ENCODE measurements at places on chromosomes 1 and 21.
A peak's percentile ranks its signal among the peaks of the same experiment; 100 is the strongest.

GRCh38 chr1:156760092-156760795 is 7.1 kb upstream of the PRCC start:
- DNase-seq: no peak

GRCh38 chr21:38293113-38293512 is 36.3 kb downstream of the KCNJ15 start:
- DNase-seq: no peak

- no peak for DNase-seq
Measured at GRCh38 chr21:42670884-42671283, 17.5 kb downstream of the PDE9A start.

- DNase-seq: no peak
Measured at GRCh38 chr1:173100476-173101107, 49.9 kb upstream of the TNFSF18 start.

GRCh38 chr1:48552420-48552819 is 80.4 kb upstream of the SPATA6 start:
- no peak for DNase-seq

GRCh38 chr1:22711591-22712501 is 1.2 kb downstream of the EPHB2 start:
- no peak for DNase-seq

GRCh38 chr1:54009406-54009805 is 8.6 kb downstream of the LDLRAD1 start:
- DNase-seq: no peak

DNA sequence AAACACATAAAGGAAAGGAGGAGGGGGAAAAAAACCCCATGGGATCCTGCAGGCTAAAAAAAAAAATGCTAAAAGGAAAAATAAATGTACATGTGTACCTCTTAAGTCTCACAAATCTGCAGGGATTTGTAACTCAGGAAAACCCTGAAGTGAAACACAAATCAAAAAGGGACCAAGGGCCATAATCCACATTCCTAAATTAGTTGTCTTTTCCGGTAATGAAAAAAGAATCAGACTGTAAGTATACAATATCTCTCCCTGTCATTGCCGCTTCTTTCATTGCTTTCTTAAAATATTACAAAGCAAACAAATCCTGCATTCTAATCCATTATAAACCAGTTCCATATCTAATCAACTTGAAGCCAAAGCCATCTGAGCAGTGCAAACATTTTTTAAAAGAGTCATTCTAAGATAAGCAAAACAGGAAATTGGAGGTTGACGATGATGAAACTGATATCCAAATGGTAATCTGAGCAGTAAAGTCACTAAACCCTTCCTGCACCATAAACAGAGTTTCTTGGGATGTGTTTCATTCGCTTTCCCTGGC is 58.7 kb upstream of the SIM2 start:
- no peak for DNase-seq

GRCh38 chr1:79594121-79594698 is 587.7 kb upstream of the ADGRL4 start:
- no peak for DNase-seq

DNA sequence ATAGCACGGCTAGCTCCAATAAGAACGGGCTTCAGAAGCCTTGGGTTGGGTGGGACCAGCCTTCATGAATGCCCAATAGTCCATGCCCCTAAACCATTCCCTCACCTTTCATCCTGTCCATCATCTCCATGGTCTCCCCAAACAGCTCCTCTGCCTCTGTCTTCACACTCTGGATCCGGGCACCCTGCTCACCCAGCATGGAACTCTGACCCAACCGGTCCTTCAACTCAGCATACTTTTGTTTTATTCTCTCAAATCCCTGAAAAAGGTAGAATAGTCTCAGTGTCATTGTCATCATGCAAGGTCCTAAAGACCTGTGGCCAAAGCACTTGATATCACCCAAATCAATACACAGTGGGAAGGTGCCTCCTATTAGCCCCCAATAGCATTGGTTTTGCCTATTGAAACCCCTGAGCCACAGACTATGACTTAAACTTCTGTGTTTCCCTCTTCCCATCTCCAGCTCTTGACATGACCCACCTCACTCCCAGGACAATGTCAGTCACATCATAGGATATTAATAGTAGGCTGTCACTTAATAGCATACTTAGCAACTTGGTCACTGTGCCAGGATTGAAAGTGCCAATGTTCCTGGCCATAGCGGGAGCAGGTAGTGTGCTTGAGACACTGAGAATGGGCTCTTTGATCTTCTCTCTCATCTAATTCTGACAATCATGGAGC is 33.0 kb downstream of the CAMK1G start:
- DNase-seq: no peak

- no peak for DNase-seq
Measured at GRCh38 chr1:25482211-25482610, 51.5 kb downstream of the MACO1 start.

- peak; percentile 53 for DNase-seq
Measured at GRCh38 chr1:39919545-39919944, 17.8 kb upstream of the MYCL start.

GRCh38 chr1:235954306-235955283 is 87.9 kb upstream of the LYST start:
- peak; percentile 46 for DNase-seq

DNA sequence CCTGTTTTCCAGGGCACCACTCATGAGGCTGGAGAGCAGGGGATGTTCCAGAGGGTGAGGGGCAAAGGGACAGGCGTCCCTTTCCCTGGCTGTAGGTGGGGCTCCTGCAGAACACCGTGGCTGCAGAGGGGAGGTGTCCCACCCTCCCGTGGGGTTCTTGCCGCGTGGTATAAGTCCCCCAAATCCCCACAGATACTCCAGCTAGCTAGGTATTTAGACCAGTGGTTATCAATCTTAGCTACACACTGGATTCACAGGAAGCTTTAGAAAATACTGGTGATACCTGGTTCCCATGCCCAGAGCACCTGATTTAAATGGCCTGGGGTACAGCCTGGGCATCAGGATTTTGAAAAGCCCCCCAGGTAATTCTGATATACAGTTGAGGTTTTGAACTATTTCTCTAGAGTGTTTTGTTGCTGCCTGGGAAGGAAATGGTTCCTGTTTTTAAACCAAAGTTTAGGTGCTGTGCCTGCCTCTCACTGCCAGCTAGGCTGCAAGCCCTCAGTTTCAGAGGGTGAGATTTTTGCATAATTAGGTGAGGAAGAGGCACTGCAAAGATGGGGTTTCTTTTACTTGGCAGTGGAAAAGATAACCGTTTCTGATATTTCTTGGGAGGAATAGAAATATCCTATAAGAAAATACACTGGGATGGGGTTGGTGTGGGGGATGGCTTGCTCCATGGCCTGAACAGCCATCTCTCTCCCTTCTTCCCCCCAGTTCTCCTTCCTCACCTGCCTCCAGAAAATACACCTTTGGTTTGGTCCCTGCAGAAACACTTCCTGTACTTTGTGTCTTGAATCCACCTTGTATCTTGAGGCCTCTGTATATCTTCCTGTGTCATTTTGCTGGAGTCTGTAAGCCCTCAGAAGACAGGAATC is 51.7 kb downstream of the RASSF5 start:
- DNase-seq: no peak

DNA sequence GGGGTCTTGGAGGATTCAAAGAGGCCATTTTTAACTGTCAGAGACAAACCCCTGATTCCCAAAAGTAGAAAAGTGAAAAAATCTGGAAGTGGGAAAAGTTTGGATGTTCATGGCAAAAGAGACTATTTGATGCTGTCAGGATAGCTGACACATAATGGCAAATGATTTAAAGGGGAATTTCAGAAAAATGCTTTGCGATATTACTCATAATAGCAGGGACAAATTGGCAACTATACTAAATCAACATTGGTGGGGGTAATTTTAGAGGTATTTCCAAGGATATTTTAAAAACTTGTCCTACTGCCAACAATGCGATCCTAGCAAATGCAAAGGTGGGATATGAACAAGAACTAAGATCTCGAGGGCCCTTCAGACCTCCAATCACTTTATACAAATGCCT is 5.3 kb upstream of the GSTM4 start:
- DNase-seq: no peak

GRCh38 chr1:18721041-18721440 is 90.4 kb downstream of the PAX7 start:
- DNase-seq: no peak

GRCh38 chr1:241533326-241534115 is 1.3 kb downstream of the KMO start:
- DNase-seq: no peak

- no peak for DNase-seq
Measured at GRCh38 chr1:81192647-81193642, 607.8 kb upstream of the ADGRL2 start.

- no peak for DNase-seq
Measured at GRCh38 chr1:171792656-171793369, 11.4 kb downstream of the METTL13 start.

GRCh38 chr21:17585875-17586450 is 26.7 kb downstream of the BTG3 start:
- DNase-seq: peak; percentile 29

- DNase-seq: no peak
Measured at GRCh38 chr21:15466329-15466728, 263.5 kb upstream of the USP25 start.

DNA sequence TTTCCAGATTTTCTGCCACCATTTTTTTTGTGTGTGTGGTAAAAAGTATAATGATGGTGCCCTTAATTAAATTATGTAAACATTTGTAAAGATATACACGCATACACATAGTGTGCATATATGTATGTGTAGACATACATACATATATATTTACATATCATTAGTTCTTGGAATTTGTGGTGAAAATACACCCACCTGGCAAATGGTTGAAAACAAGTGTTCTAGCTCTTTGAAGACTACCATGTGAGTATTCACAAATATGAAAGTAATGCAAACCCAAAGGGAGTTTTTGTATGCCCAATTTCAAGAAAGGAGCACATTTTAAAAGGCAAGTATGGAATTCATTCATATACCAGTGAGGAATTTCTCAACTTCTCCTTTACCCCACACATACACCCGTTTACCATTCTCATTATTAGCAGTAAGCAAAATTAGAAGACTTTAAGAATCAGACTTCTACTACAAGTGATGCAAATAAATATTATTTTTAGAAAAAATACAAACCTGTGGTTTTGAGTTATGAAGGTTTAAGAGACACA is 8.0 kb downstream of the RABGAP1L start:
- no peak for DNase-seq

- no peak for DNase-seq
Measured at GRCh38 chr21:42125571-42126544, 54.7 kb downstream of the UMODL1 start.

GRCh38 chr1:155472491-155473083 is 90.0 kb downstream of the ASH1L start:
- no peak for DNase-seq

DNA sequence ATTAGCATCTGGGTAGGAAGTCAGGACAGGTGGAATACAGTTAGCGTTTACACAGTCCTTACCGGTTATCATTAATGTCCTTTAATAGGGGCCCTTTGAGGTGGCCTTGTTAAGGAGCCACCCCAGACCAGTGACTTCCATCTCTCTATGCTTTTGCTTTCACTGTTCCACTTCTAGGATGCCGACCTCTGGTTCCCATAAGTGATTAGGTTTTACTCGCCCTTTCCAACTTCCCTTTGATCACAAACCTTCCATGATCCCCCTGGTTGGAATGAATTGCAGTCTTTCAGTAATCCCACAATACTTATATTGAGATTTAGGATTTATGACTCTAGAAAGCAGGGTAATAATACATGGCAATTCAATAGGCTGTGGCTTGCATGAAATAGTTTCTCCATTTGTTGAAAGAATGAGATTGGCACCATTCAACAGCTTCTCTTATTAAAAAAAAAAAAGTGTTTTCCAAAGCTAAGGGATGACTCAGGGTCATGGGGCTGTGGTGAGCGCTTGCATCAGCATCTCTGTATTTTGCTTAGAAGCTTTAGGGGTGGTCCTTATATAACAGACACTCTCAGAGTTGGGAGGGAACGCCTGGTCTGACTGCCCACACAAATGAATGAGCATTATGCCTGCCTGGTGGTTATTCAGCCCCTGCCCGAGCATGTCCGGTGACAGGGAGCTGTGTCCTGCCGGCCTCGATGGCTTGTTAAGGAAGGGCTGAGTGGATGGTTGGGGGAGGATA is 110.5 kb downstream of the CNIH3 start:
- no peak for DNase-seq

- no peak for DNase-seq
Measured at GRCh38 chr1:185934476-185935189, 200.4 kb downstream of the HMCN1 start.

- no peak for DNase-seq
Measured at GRCh38 chr1:194164755-194165154, 978.3 kb upstream of the B3GALT2 start.

DNA sequence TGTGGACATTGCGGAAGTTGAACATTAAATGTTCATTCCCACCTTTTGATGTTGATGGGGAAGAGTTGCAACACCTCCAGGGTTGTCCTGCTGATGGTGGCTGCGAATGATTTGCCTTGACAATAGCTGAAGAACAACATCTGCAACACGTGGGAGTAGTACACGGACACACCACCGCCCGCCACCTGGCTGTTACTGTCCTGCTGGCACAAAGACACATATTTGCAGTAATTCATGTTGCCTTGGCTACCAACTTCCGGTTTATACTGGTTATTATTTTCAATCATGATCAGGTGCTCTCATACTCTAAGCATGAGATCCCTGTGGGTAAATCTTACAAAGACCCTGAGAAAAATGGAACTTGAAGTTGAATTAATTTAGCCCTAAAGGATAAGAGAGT is 55.2 kb downstream of the UBR4 start:
- DNase-seq: no peak

- DNase-seq: no peak
Measured at GRCh38 chr1:81470275-81470674, 330.5 kb upstream of the ADGRL2 start.

GRCh38 chr1:86395751-86396497 is at the start of gene ODF2L:
Gene ODF2L, minus strand, starts transcription at chr1:86396323. Its CDS starts 9,296 bp downstream, at chr1:86387027.
- DNase-seq: peak; percentile 95

- no peak for DNase-seq
Measured at GRCh38 chr1:104765085-104765484, 1015.4 kb downstream of the AMY1C start.

- DNase-seq: no peak
Measured at GRCh38 chr21:38747810-38748209, 57.9 kb upstream of the ETS2 start.

DNA sequence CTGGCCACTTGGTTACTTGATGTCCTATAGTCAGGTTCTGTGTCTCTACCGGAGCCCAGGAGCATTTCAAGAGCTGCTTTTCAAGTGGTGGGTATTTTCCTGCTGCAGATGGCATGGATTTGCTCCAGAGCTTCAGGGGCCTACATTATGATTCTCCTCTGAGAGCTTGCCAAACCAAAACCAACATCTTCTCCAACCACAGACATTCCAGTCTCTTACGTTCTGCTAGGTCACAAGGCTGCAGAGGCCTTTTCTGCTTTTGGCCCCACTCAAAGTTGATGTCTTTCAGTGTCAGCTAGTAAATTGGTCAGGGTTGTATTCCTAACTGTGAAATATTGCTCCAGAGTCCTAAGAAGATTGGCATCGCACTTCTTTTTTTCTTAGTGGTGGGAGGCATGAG is 14.7 kb upstream of the AQP10 start:
- no peak for DNase-seq

Data from activated CD4-positive, alpha-beta T cell treated with anti-CD3 and anti-CD28 coated beads, Interleukin-2, amount 10 ng/mL, durations not matched to agents 7 days and 5 days (primary cell).